ENCODE measurements at places on chromosomes 12 and 14.

DNA sequence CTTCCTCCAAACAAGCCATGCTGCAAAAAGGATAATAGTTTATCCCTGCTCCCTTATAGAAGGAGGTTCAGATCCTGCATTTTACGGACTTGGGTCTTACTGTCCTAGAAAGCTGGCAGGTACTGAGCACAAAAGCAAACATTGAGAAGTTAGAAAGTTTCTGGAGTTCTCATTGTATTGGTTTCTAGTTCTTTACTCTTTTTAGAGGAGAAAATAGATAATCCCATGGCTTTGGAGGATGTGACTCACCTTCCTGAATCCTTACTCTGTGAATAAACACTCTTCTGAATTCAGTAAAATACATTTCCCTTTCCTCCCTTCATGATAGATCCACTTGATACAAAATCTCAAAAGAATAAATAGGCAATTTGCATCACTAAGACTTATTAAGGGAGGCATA is 188.9 kb downstream of the NPAS3 start:
- peak; percentile 61 for DNase-seq

- no peak for DNase-seq
Measured at GRCh38 chr14:80946797-80947196, 5.3 kb upstream of the CEP128 start.

- no peak for DNase-seq
Measured at GRCh38 chr12:11762723-11763326, 113.4 kb downstream of the ETV6 start.

DNA sequence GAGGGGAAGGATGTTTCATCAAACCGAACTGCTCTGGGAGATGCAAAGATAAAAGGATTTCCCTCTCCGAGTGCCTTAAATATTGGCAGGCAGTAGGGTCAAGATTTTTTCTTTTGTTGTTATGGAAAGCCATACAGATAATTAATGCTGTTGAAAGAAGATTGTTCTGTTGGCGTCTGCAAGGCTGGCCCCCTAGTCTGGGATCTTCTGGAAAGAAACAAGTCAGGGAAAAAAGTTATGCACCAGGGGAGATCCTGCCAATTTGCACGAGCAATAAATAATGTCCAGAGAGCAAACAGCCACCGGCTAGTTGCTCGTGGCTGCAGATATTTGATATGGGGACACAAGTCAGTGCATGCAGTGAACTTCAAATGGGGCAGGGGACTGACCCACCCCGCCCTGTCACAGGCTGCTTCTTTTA is 202.1 kb upstream of the MYL2 start:
- no peak for DNase-seq

DNA sequence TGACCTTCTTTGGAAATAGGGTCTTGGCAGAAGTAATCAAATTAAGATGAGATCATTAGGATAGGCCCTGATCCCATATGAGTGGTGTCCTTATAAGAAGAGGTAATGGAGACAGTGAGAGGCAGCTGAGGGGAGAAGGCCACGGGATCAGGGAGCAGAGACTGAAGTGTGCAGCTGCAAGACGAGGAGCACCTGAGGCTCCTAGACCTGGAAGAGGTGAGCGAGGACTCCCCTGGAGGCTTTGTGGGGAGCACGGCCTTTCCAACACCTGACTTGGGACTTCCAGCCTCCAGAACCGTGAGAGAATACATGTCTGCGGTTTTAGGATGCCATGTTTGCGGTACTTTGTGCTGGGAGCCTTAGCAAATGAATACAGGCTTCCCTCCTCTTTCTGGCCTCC is 37.5 kb downstream of the LRTM2 start:
- DNase-seq = no peak

Data from mesenchymal stem cell (in vitro differentiated cells and primary cell).